ENCODE measurements at places on chromosomes 5 and 9.

- no peak for DNase-seq
These were observed 31.9 kb downstream of the SH3TC2 start for GRCh38 chr5:149030838-149031397.

GRCh38 chr9:88979021-88979420 is 12.2 kb upstream of the S1PR3 start:
- DNase-seq: no peak

- no peak for DNase-seq
These were observed 145.5 kb upstream of the SLC24A2 start for GRCh38 chr9:19934301-19934871.

DNA sequence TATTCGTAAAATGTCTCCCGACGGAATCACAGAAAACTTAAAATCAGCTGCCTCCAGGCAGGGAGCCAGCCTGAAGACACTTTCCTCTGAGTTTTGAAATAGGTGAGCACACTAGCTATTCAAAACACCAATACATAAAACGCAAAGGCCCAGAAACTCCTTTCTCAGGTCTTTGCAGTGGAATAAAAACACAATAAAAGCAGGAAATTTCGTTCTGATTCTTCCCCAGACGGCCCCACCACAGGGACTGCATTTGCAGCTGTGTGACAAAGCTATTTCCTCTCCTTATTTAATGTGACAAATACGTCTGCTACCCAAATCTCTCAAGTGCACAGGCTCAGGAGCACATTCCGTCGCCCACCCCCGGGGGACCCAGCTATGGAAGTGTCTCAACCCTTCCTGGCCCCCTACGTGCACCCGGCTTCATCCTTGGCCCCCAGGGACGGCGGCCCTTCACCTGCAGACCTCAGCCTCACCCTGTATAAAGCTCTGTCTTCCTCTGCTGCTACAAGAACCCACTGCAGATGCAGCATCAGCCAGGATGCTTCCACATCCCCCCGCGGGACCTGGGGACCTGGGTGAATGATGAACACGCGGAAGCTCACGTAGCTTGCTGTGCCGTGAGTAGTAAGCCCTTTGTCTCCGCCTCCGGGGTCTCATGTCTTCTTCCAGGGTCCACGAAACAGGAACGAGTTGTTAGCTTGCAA is 24.9 kb downstream of the AHRR start:
- DNase-seq: no peak

DNA sequence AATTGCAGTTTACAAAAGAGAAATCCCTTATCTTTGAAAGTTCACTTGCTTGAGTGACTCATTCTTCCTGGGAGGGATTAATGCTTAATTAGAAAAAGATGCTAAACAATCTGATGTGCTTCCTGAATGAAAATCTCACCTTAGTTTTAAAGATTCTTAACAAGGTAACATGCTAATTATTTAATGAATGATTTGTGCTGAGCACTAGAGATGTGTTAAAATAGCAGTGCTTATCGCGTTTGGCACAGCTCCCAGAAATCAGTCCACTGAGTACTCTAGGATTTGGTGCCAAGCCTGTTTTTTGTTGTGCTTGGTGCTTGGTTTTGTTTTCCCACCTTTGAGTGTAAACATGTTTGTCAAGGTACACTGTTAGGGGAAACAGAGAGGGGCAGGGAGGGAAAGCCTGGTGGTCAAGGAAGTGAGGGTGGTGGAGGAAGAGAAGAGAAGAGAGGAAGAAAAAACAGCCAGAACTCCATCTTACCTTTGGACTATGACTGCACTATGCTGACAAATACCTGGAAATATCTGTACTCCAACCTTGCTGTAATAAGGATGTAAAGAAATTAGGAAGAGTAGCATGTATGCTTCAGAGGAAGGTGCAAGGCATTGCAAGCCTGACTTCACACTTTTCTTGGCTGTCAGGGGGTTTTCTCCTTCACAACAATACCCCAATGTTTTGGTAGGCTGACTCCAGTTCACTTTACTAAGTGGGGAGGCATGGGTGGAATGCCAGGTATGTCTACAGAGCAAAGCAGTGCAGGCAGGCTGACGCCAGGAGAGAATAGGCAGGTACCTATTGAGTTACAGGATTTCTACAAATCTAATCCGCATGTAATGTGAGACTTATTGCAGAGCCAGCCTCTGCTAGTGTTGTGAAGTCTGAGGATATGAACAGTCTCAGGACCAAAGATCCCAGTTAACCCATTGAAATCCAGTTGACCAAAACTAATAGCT is 157.2 kb upstream of the ISL1 start:
- no peak for DNase-seq

DNA sequence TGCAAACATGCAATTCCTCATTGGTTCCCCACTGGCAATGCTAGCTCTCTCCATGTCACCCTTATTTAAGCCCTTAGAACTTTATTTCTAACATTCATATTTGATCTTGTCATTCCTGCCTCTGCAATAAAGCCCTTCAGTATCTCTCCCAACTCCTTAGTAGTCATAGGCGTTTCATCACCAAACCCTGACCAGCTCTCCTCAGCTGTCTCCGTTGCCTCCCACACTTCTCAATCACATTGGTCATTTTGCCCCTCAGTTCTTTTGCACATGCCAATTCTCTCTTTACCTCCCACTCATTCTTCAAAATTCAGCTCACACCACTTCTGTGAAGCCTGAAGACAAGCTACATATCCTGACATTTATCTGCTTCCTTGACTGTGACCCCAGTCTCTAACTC is 2.8 kb upstream of the RUSC2 start:
- DNase-seq: no peak

DNA sequence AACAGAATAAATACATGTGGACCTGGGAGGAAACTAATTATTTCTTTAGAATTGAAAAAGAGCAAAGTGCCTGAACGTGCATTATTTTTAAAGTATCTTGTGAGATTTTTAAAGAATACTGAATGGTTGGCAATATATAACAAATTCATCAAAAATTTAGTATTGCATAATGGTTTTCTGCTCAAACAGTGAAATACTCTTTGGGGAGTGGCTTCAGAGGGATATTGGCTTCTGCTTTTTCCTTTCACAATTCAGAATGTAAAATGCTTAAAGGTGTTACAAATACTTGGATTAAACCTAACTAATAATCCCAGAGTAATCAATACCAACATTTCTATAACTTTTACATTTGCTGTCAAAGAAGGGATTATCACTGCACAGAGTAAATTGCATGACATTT is 379.3 kb upstream of the CHD1 start:
- no peak for DNase-seq

- no peak for DNase-seq
These were observed 536.9 kb upstream of the ZNF608 start for GRCh38 chr5:125283372-125283771.

GRCh38 chr5:122523776-122524175 is 211.7 kb downstream of the SNCAIP start:
- DNase-seq: no peak

GRCh38 chr5:160458806-160459800 is 37.4 kb downstream of the PTTG1 start:
- DNase-seq: peak; percentile 48

DNA sequence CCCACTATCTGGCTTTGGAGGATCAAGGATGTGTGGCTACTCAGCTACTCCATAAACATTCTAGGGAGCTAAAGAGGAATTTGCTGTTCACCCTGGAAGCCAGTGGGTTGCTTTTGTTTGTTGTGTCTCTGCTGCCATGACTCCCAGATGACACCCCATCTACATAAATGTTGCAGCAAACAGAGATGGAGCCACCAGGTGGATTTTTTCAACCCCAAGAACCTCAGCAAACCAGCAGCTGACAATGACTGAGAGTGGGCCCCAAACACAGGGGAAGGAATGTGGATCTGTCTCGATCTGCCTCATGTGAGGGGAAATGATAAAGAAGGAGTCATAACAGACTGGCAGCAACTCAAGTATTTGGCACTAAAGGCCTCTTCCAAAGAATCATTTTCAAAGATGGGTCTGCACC is 132.7 kb upstream of the TNC start:
- DNase-seq: no peak

DNA sequence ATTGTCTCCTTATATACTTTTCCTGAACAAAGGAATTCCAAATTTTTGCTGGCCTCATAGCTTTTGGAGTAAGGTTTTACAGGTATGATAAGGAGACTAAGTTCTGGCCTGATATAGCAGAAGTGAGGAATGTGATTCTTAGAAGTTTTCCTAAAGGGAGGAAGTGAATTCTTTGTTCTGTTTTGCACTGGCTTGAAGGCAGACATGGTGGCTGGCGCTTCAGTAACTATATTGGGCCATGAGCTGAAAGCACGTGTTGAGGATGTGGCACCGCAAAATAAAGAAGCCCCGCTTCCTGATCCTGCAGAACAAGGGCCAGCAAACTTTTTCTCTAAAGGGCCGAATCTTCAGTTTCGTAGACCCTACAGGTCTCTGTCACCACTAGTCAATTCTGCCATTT is 224.2 kb downstream of the SNX18 start:
- DNase-seq: no peak

GRCh38 chr9:133701981-133702797 is 36.0 kb downstream of the SARDH start:
- no peak for DNase-seq

GRCh38 chr5:65478336-65478735 is 3.4 kb downstream of the ADAMTS6 start:
- DNase-seq: no peak

DNA sequence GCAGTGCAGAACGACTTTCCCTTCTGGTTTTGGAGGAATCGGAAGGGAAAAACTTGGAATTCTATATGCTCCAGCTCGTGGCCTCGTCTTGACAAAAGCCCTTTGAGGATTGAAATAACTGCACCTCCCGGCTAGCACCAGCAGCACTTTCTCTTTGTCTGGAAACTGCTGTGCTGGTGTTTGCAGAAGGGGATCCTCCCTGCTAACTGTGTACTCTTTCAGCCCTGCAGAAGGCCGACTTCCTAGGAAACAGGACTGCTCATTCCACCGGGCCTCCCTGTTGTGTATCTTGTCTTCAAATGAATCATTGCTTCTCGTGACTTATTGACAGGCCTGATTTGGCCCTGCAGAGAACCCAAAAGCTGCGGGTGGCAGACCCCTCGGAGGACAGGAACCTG is 23.6 kb downstream of the STC2 start:
- DNase-seq: no peak

- peak; percentile 33 for DNase-seq
These were observed 120.2 kb upstream of the GRHPR start for GRCh38 chr9:37302277-37302676.

- peak; percentile 99 for DNase-seq
These were observed at the start of gene TSPAN17 for GRCh38 chr5:176647030-176647842. TSS of gene TSPAN17 (plus strand) at chr5:176647484. CDS start at chr5:176647616, 132 bp downstream.

DNA sequence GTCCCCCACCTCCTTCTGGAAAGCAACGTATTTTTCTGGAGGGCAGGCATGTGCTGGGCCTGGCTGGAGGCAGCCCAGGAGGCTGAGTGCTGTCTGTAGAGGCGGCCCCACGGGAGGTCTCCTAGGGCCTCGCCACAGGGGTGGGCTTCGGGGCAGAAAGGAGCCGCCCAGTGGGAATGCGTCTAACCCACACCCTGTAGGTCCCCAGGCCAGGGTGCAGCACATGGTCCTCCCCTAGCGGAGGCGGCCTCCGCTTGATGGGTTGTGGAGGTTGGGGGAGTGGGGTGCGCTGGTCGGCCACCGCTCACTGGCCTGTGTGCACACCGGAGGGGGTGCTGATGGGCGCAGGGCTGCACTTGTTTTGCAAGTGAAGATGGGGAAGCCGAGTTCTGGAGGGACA is 48.3 kb upstream of the UBAC1 start:
- DNase-seq: no peak

GRCh38 chr9:133253268-133253667 is 21.7 kb downstream of the ABO start:
- DNase-seq: no peak

GRCh38 chr5:132388244-132389050 is 18.9 kb downstream of the SLC22A5 start:
- DNase-seq: no peak

- no peak for DNase-seq
These were observed 13.8 kb upstream of the STC2 start for GRCh38 chr5:173341961-173342430.

DNA sequence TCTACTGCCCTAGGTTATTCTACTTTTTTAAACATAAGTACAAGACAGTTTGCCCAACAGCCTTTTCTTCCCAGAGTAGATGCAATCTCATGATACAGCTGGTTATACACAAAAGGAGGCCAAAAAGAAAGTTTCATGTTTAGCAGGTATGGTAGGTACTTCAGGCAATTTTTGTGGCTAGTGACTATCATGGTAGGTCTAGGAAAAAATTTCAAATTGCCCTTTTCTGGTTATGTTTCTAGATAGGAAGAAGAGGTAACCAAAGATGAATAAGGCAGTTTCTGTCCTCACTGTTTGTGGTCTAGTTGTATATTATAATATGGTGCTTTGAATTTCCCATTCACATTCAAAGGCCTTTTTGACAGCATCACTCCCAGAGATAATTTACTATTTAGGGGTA is 19.7 kb downstream of the MEGF9 start:
- no peak for DNase-seq

GRCh38 chr9:72695365-72695764 is 174.0 kb downstream of the TMC1 start:
- DNase-seq: no peak

DNA sequence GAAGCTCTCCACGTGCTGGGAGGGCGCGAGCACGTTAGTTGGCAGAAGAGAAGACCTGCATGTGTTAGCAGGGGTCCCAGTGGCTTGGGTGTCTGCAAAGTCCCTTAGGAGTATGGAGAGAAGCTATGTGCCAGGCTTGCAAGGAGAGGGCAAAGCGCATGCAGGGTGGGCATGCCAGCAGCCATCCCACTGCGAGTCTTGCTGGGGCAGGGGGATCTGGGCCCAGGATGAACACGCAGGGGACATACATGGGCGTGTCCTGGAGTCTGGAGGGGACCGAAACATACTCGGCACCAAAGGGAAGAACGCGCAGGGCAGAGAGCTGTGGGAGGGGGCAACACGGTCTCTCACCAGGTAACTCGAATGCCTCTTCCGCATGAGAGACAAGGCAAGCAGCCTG is 43.6 kb upstream of the IPPK start:
- no peak for DNase-seq

All from dermis microvascular lymphatic vessel endothelial cell (primary cell).